ENCODE measurements at places on chromosomes 12 and 14.

- DNase-seq, result no peak
Observed at GRCh38 chr14:55689981-55690871, 110.2 kb downstream of the KTN1 start.

- peak; percentile 95 for DNase-seq
Observed at GRCh38 chr12:93784339-93785086, 107.3 kb downstream of the CRADD start.

DNA sequence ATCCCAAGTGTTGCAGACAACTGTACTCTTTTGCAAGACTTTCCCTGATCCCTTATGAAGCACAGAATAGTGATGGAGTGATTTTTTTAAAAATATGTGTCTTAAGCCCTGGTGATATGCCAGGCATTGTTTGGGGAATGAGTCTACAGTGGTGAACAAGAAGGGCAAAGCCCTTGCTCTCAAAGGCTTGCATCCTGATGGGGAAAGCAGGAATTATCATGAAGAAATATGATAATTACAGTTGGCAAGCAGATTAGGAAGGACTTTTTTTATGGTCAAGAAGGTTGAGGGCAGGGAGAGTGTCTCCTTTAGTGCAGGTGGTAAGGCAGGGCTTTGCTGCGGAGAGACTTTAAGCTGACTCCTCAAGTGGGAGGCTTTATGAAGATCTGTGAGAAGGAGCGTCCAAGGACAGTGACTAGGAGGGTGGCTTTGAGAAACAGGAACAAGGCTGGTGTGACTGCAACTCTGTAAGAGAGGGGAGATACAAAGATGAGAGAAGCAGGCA lies 100.2 kb downstream of the SYNE2 start:
- DNase-seq, result no peak

DNA sequence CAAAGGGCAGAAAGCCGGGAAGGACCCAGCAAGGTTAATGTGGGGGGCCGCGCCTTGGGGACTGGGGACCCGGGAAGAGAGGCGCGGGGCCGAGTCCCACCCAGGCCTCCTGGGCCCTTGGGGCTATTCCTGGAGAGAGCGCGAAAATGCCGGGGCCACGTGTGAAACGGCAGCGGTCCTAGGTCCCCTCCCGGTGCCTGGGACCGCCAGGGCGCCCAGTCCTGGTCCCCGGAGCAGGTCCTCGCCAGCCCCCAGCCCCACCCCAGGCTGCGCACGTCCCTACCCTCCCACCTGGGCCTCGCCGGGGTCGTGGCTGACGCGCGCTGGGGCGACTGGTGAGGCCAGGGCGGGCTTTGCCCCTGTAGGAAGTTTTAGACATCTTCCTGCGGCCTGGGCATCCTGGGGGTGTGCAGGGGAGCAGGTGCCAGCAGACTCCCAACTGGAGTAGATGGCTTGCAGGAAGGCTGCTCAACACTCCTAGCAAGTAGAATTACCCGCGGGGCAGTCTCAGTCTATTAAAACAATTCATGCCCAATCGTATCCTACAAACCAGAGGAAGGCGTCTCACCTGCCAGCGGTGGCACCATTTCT lies 708 bp downstream of the FAR2 start:
- DNase-seq, result peak; percentile 56
